ENCODE measurements at places on chromosomes 12 and 14.

DNA sequence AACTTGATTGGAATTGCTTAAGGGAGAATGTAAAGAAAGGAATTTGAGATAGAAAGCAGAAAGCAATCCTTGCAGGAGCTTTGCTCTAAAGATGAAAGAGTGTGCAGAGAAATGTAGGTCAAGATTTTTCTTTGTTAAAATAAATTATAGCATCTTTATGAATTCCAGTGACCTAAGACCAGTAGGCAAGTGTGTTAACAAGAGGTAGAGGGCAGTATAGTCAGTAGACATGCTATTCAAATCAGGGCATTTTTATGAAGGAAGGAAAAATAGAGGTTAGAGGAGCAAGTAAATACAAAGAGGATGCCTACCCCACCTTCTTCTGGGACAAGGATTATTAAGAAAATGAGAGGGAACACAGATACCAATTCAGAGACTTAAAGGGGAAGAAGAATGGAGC lies 148.5 kb downstream of the PLCZ1 start:
- no peak for DNase-seq
- no peak overlapping the region for H3K4me3 ChIP-seq
- H3K4me1 ChIP-seq = peaks cover 4% of the 10 kb centered on the region
- H3K27ac ChIP-seq = no peak overlapping the region
- peaks cover 22% of the 10 kb centered on the region for H3K36me3 ChIP-seq
- H3K27me3 ChIP-seq = no peaks in the 10 kb centered on the region

GRCh38 chr12:92987362-92987761 lies 58.3 kb upstream of the EEA1 start:
- no peak overlapping the region for H3K27ac ChIP-seq
- no peak for DNase-seq
- H3K4me3 ChIP-seq = no peak overlapping the region
- peaks cover 32% of the 10 kb centered on the region for H3K4me1 ChIP-seq

DNA sequence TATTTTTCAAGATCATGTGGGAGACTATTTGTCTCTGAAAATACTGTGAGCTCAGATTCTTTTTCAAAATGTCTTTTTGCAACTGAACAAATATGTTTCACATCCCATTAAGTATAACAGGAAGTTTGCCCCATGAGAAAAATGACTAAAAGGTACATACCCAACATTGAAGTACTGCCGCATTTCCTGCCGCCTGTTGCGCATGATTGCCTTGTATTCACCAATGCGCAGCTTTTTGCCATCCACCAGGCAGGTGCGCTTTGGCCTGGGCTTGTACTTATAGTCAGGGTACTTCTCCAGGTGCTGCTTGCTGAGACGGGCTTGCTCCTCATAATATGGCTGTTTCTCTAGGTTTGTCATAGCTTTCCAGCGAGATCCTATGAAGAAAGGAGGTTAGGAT lies 413.2 kb downstream of the SOX5 start:
- H3K36me3 ChIP-seq = peaks cover 30% of the 10 kb centered on the region
- no peaks in the 10 kb centered on the region for H3K27me3 ChIP-seq
- H3K4me3 ChIP-seq = no peak overlapping the region
- H3K27ac ChIP-seq = no peak overlapping the region
- no peak for DNase-seq
- peaks cover 3% of the 10 kb centered on the region for H3K4me1 ChIP-seq

- peaks cover 2% of the 10 kb centered on the region for H3K36me3 ChIP-seq
- H3K4me3 ChIP-seq = no peak overlapping the region
Measured at GRCh38 chr14:75860561-75861160, 121.1 kb downstream of the TGFB3 start.

DNA sequence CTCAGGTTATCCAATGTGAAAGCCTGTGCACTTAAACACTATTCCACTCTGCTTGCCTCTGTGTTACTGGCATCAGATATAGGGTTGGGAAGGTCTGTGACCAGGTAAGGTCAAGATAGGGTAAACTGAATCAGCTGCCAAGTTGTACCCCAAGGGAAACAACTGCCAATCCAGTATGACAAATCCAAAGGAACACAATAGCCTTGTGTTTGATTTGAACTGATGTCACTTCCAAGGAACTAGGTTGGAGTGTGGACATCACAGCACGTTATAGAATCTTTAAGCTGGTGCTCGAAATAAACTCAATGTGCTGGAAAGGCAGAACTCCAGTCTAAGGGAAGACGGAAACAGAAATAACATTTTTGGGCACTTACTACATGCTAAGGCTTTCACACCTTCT lies 223.4 kb upstream of the BTG1 start:
- DNase-seq = no peak
- peaks cover 20% of the 10 kb centered on the region for H3K4me1 ChIP-seq
- no peaks in the 10 kb centered on the region for H3K36me3 ChIP-seq
- H3K27ac ChIP-seq = no peak overlapping the region
- no peaks in the 10 kb centered on the region for H3K27me3 ChIP-seq

DNA sequence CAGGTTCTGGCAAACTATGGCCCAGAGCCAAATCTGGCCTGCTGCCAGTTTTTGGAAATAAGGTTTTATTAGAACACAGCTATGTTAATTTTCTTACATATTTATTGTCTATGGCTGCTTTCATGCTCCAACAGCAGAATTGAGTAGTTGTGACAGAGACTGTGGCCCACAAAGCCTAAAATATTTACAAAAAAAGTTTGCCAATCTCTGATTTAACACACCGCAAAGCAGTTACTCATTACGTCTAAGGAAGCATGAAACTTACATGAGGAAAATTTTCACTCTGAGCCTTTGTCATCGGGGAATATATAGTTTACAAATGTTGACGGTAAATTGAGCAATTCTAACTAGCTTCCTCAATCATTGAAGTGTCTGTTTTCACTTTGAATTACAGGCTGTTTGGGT lies 96.5 kb downstream of the UNC79 start:
- no peak for DNase-seq
- H3K4me3 ChIP-seq = no peak overlapping the region
- H3K27me3 ChIP-seq = no peaks in the 10 kb centered on the region
- no peak overlapping the region for H3K27ac ChIP-seq
- H3K4me1 ChIP-seq = no peaks in the 10 kb centered on the region

DNA sequence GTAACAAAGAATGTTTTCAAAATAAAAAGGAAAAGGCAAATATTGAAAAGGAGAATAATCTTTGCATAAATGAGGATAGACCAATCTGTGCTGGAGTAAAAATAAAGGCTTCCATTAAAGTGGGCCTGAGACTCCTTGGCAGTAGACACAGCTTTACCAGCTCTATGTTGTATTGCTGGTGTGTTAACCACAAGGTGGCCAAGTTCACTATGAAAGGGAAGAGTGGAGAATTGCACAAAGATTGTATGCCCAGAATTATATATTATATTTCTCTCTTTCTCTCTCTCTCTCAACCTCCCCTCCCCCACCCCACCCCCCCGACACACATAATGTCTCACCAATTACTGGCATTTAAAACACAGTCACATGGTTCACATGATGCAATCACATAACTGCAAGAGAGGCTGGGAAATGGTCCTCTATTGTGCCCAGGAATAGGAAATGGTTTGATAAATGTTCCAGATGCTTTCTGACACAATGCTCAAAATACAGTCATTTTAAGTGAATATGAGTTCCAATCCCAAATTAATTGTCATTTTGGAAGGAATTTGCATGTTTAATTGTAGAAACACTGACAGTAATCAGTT lies 222.6 kb upstream of the SYT1 start:
- H3K27ac ChIP-seq = no peak overlapping the region
- H3K27me3 ChIP-seq = no peaks in the 10 kb centered on the region
- no peaks in the 10 kb centered on the region for H3K36me3 ChIP-seq

DNA sequence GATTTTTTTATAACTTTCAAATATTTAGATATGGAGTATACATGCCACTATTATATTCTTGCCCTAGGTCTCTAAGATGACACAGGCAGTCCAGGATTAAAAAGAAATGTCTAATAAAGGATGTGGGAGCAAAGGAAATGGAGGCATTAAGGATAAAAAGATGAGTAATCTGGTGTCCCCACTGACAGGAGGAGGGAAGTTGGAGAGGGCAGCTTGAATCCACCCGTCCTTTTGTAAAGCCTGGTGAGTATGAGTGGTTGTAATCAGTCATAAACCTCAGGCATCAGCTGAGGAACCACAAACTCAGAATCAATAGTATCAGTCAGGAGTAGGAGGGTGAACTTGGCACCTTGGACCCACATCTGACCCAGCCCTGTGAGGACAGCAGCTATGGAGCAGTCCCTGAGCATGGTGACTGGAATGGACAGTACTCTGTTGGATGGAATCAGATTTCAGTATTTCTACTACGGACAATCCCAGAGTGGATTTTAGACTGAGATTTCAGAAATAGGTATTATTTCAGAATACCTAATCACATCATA lies 100.5 kb downstream of the EXOC5 start:
- no peak overlapping the region for H3K27ac ChIP-seq
- no peak overlapping the region for H3K4me3 ChIP-seq
- H3K36me3 ChIP-seq = no peaks in the 10 kb centered on the region
- no peaks in the 10 kb centered on the region for H3K4me1 ChIP-seq
- H3K27me3 ChIP-seq = peaks cover 3% of the 10 kb centered on the region

DNA sequence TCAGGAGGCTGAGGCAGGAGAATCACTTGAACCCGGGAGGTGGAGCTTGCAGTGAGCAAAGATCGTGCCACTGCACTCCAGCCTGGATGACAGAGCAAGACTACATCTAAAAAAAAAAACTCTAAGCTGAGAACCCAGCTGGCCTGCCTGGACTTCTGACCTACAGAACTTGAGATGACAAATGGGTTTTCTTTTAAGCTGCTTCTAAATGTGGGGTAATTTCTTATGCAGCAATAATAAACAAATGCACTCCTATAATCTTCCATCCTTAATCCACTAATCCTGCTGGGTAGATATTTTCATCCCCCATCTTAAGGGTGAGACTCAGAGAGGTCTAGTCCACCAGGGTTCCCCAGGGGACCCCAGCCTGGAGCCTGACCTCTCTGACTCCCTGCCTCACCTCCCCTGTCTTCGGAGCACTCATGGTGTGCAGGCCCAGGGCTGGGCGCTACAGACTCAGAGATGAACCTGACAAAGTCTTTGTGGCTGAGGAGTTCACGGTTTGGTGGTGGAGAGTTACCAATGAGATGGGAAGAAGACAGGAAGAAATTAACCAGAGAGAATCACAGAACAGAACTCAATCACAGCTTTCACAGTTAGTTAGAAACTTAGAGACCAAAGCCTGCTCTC lies 39.7 kb upstream of the BDKRB2 start:
- H3K4me1 ChIP-seq = peaks cover 4% of the 10 kb centered on the region
- H3K4me3 ChIP-seq = no peak overlapping the region
- no peak overlapping the region for H3K27ac ChIP-seq
- no peak for DNase-seq

- no peak overlapping the region for H3K27ac ChIP-seq
- DNase-seq = no peak
- H3K4me1 ChIP-seq = no peaks in the 10 kb centered on the region
- H3K36me3 ChIP-seq = no peaks in the 10 kb centered on the region
- no peak overlapping the region for H3K4me3 ChIP-seq
Measured at GRCh38 chr12:25950329-25951115, 8.0 kb upstream of the RASSF8 start.

GRCh38 chr14:102182190-102182589 lies 42.5 kb downstream of the WDR20 start:
- H3K27ac ChIP-seq = no peak overlapping the region
- H3K4me3 ChIP-seq = no peak overlapping the region
- H3K27me3 ChIP-seq = no peaks in the 10 kb centered on the region
- no peak for DNase-seq

DNA sequence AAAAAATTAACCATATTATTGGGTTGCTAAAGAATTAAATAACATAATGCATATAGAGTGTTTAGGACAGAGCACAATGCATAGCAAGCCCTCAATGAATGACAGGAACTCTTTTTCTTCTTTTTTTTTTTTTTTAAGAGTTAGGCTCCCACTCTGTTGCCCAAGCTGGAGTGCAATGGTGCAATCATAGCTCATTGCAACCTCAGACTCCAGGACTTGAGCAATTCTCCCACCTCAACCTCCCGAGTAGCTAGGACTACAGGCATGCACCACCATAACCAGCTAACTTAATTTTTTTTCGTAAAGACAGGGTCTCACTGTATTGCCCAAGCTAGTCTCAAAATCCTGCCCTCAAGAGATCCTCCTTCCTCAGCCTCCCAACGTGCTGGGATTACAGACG lies 20.5 kb upstream of the MTERF2 start:
- no peak overlapping the region for H3K27ac ChIP-seq
- peaks cover 2% of the 10 kb centered on the region for H3K4me1 ChIP-seq
- H3K4me3 ChIP-seq = no peak overlapping the region
- DNase-seq = no peak

- H3K36me3 ChIP-seq = no peaks in the 10 kb centered on the region
- peaks cover 2% of the 10 kb centered on the region for H3K4me1 ChIP-seq
- peaks cover 2% of the 10 kb centered on the region for H3K27me3 ChIP-seq
- DNase-seq = no peak
- H3K4me3 ChIP-seq = no peak overlapping the region
Measured at GRCh38 chr12:123860377-123860776, 98.3 kb downstream of the DNAH10 start.

- no peak for DNase-seq
- peaks cover 8% of the 10 kb centered on the region for H3K4me1 ChIP-seq
- H3K27ac ChIP-seq = no peak overlapping the region
- no peak overlapping the region for H3K4me3 ChIP-seq
- H3K27me3 ChIP-seq = no peaks in the 10 kb centered on the region
Measured at GRCh38 chr12:15962760-15963159, 51.6 kb downstream of the DERA start.

GRCh38 chr14:98018628-98019027 lies 1221.4 kb downstream of the VRK1 start:
- H3K36me3 ChIP-seq = no peaks in the 10 kb centered on the region
- DNase-seq = no peak
- H3K4me3 ChIP-seq = no peak overlapping the region
- peaks cover 23% of the 10 kb centered on the region for H3K27me3 ChIP-seq
- no peak overlapping the region for H3K27ac ChIP-seq
- peaks cover 4% of the 10 kb centered on the region for H3K4me1 ChIP-seq
